Brain (organoid and tissue), 16 donors: ENCODE measurements at places on chromosomes 4 and X.
A peak's percentile ranks its signal among the peaks of the same experiment; 100 is the strongest.

DNA sequence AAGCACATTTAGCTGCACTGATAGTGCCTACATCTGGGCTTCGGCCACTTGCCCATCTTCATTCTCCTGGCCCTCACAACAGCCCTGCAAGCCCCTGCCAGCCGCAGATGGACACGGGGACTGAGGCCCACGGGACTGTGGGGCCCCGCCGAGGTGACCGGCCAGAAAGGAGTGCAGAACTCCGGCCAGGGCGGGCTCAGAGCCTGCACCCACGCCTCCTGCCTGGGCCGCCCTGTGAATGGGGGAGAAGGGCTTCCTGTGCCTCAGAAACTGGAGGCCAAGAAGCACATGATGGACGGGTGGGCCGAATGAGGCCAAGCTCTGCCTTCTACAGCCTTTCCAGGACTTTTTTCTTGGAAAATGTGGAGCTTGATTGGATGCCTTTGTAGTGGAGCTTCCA is 35.7 kb upstream of the HGFAC start:
- no peak for DNase-seq

DNA sequence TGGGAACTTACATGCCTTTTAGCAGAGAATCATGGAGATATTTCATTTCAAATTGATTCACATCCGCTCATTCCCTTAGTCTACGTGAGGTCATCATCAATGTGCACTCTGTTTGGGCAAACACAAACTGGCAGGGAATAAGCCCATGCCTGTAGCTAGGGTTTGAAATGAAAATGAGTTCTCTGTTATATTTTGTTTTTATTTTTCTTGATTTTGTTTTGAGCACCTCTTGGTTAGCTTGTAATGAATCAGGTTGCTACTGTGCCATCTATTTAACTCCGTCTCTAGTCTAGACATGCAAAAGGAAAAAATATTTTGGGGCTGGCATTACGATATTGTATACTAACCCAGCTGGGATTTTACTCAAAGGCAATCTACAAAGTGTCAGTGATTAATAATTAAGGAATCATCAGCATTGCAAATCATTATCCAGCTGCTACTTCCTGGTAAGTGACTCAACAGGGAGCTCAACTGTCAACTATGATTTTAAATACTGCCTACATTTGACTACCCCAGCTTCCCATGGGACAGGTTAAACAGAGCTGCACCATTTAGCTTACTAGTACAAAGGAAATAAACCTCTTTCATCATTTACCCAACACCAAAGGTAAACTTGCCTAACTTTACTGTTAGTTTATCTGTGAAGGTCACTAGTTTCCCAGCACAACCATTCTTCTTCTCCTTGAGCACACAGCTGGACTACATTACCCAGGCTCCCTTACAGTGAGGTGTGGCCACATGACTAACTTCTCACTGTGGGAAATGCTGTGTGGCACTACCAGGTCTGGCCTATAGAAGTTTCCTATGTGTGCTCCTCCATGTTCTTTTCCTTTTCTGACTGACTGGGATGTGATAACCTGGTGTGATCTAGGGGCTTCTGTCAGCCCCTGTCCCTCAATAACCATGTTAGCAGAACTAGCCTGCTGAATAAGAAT is 21.2 kb upstream of the TRPC5OS start:
- no peak for DNase-seq

GRCh38 chr4:18202486-18202885 is 180.9 kb upstream of the LCORL start:
- no peak for DNase-seq

DNA sequence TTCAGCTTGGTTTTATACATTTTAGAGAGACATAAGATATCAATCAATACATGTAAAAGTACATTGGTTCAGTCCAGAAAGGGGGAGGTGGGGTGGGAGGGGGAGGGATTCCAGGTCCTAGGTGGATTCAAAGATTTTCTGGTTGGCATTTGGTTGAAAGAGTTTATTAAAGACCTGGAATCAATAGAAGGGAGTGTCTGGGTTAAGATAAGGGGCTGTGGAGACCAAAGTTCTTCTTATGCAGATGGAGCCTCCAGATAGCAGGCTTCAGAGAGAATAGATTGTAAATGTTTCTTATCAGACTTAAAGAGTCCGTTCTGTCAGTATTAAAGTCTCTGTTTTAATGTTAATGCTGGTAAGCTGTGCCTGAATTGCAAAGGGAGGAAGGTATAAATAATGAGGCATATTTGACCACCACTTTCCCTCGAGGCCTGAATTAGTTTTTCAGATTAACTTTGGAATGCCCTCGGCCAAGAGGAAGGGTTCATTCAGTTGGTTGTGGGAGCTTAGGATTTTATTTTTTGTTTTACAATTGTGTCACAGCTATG is 169.9 kb downstream of the AASDH start:
- no peak for DNase-seq

DNA sequence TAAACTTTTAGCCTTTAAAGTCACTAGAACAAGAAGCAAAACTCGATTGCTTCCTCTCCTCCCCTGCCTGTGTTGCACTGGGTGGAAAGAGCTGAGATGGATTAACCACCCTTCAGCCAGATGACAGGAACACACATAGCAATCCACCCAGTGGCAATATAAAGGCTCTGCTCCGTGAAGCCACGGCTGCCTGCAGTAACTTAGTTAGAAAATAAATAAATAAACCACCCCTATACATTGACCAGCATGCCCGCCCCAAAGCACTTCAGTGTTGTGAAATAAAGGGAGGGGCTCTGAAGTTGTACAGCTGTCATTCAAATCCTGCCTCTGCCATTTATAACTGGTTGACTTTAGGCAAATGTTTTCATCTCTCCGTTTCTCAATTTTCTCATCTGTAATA is 217.1 kb upstream of the LDB2 start:
- DNase-seq, result no peak

DNA sequence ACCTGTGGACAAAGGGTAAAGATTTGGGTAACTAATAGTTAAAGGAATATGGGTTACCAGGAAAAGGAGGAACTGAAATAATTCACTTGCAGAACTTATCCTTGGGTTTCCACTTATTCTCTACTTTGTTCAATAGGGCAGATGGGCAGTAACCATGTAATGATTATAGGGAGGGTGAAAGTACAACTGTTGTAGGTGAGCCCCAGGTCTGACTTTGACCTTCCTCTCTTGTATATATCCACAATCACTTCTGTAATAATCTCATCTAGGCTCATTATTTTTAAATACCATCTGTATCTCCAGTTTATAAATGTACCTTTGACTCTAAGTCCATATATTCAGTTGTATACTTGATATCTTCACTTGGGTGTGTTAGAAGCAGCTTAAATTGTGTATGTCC is 32.1 kb downstream of the CXXC4 start:
- DNase-seq, result no peak

DNA sequence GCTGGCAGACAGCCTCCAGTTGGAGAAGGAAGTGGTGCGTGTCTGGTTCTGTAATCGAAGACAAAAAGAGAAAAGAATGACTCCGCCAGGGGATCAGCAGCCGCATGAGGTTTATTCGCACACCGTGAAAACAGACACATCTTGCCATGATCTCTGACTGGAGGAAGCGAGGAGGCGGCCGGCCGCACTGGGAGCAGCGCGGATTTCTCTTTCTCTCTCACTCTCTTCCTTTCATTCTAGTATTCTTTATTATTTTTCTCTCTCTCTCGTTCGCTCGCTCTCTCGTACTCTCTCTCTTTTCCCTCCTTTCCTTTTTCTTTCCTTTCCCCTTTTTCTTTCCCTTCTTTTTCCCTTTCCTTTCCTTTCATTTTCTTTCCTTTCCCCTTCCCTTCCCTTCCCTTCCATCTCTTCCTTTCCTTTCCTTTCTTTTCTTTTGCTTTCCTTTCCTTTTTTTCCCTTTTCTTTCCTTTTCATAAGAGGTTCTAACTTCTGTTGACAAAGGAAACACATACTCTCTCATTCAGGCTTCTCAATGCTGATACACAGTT is 1.2 kb downstream of the POU3F4 start:
- DNase-seq, result no peak

GRCh38 chr4:116585246-116585645 is 500.1 kb downstream of the TRAM1L1 start:
- DNase-seq, result peak; percentile 25

DNA sequence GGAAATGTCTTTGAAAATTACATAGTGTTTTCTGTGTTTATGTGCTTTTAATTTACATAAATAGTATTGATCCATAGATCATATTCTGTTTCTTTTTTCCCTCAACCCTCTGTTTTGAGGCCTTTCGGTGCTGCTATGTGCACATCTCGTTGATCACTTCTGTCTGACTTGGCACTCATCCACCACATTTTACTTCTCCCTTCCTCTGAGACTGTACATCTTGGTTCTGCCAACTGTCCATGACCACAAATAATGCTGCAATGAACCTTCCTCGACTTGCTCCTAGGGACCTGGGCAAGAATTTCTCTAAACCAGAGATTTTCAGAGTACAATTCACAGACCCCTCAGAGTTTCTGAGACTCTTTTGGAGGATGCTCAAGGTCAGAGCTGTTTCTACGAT is 74.4 kb downstream of the RTL5 start:
- no peak for DNase-seq

DNA sequence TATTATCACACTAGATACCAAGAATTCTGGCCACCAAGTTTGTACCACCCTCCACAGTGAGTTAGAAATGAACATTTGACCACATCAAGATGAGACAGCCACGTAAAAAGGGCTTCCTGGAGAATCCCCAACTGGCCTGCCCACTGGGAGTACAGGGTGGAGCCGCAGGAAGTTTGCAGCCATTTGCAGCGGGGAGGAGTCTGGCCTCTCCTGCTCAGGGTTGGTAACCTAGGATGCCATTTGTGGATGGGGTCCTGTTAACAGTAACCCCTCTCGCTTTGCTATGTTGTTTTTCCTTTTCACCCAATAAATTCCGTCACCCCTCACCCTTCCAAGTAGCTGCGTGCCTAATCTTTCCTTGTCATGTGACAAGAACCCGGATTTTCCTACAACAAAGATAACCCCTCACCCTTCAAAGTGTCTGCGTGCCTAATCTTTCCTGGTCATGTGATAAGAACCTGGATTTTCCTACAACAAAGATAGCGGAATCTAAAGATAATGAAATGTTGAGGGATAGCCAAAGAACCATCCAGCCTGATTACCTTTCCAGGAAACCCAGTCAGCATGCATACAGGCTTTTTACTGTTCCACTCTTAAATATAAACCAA is 245.4 kb downstream of the NAF1 start:
- DNase-seq, result no peak

GRCh38 chr4:81472281-81473182 is 825 bp upstream of the RASGEF1B start:
- DNase-seq, result peak; percentile 89

DNA sequence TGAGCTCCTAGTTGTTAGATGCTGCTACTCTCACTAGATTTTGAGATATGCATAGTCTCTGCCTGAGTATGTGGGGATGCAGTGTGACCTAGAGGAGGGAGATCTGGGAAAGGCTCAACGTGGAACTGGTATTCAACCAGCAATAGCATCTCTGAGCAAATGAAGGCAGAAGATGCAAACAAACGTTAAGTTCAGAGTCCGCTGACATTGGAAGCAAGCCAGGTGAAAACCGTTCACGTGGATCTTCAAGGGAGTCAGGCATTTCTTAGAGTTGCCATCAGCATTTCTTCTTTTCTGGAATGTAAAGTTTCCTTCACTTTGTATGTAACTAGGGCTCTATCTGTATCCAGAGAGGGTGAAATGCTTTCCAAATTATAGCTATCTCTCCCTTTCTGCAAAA is 59.9 kb downstream of the C4orf51 start:
- DNase-seq, result no peak

DNA sequence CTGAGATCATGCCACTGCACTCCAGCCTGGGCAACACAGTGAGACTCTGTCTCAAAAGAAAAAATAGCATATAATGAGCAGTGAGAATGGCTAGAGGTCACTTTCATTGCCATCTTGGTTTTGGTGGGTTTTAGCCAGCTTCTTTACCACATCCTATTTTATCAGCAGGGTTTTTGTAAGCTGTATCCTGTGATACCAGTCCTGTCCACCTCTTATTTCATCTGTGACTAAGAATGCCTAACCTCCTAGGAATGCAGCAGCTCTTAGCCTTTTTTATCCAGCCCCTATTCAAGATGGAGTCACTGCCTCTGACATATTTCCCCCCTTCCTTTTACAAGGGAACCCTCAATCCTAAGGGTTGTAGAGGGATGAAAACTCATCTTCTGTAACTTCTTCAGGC is 26.1 kb upstream of the IGFBP7 start:
- DNase-seq, result no peak

DNA sequence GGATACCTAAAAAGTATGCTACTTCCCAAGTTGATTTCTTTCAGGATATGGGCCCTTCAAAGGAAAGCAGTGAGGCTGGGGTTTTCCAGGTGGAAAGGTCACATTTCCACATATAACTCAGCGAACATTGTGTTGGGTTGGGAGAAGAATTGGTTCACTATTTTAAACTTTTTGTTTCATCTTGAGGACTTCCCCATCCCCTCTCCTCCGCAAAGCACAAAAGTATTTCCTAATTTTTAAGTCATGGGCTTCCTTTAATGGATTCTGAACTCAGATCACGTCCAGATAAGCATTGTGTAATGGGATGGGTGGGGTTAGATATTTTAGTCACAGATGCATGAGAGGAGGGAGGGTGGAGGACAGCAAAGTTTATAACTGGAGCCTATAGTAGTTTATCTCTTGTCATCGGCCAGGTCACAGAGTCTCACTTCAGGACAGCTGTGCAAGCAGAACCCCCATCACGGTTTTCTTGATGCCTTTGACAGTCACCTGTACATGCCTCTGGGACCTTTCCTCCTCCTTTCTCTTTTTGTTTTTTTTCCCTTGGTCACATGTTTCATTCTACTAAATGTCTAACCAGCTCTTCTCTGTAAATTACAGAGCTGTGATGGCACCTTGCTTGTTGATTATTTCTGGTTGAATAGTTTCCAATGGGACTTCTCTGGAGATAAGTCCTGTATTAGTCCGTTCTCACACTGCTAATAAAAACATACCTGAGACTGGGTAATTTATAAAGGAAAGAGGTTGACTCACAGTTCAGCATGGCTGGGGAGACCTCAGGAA is 115.4 kb downstream of the PTTG2 start:
- no peak for DNase-seq

- no peak for DNase-seq
These were observed 23.5 kb upstream of the IL2 start for GRCh38 chr4:122479935-122480416.

GRCh38 chr4:65696436-65696835 is 26.1 kb upstream of the EPHA5 start:
- peak; percentile 89 for DNase-seq

- no peak for DNase-seq
These were observed 715.9 kb downstream of the SMARCA1 start for GRCh38 chrX:128807367-128807766.

GRCh38 chrX:139739138-139739537 is 31.2 kb upstream of the MCF2 start:
- no peak for DNase-seq

DNA sequence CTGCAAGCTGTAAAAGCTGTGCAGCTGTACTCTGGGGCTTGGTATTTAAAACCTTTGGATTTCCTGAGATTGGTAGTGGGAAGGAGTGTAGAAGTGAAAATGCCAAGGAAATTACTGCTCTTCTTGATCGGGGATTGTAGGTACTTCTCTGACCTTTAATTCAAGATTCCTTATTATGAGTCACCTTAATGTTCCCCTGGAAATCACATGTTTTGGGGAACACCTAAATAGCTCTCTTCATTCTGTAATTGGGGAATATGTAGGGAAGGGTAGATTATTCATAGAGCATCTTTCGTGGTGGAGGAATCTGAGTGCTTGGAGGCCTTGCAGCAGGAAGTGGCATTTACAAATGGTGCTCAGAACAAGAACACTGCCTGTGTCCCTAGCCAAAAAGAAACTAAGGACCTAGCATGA is 137.8 kb downstream of the UCHL1 start:
- no peak for DNase-seq

- no peak for DNase-seq
These were observed 26.0 kb downstream of the ARL13A start for GRCh38 chrX:100995469-100995868.

- no peak for DNase-seq
These were observed 337.8 kb upstream of the NOCT start for GRCh38 chr4:138677748-138678147.
